H9 (cell line): ENCODE measurements at places on chromosomes 4 and X. TPM values are rescaled to one million over a fixed set of nuclear protein-coding genes. Genes with fewer than 3 reads are reported as not detected.

DNA sequence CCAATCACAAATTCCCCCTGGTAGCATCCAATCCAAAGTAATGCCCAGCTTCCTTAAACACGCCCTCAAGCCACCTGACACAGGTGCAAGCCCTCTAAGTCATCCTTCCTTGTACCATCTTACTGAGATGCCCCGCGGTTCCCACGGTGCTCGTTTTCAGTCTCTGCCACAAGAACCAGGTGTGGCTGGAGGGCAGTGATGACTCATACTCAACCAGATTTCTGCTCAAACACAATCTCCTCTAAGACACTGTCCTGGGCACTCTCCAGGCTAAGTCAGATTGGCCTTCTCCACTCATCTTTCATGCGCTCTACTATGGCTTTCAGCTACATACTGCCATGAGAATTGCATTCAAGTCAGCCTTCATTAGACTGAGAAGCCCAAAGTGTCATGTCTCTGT, 3.5 kb downstream of the SH3KBP1 start:
- DNase-seq, result no peak

- no peak for DNase-seq
Observed at GRCh38 chr4:168028970-168029597, 63.3 kb upstream of the ANXA10 start.

- DNase-seq, result no peak
Observed at GRCh38 chrX:1390621-1391369, 1.1 kb downstream of the SLC25A6 start.

- no peak for DNase-seq
Observed at GRCh38 chrX:49103637-49104036, 19.9 kb downstream of the GPKOW start.

SSX4B gene
- 0.29 TPM in 1 of 2 replicates, not detected in the other for total RNA-seq
